ENCODE measurements at places on chromosomes 6 and 20. TPM values are rescaled to one million over a fixed set of nuclear protein-coding genes. Genes with fewer than 3 reads are reported as not detected.

DNA sequence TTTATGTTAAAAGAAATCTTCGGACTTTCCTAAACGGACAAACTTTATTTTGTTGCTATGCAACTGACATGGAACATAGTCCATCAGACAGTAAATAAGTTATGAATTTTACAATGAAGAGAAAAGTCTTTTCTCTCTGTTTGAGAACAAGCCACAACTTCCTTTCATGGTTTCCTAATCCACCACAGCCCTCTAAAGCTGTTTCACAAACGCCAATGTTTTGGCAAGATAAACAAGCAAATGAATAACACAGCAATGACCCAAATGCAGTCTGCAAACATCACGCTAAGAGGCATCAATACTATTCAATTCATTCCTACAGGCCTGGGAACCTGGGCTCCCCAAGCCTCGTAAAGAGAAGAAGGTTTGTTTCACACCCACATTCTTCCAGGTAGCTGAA, 60.4 kb downstream of the HAO1 start:
- no peaks in the 10 kb centered on the region for H3K27me3 ChIP-seq
- no peaks in the 10 kb centered on the region for H3K36me3 ChIP-seq
- no peak overlapping the region for H3K4me3 ChIP-seq

DNA sequence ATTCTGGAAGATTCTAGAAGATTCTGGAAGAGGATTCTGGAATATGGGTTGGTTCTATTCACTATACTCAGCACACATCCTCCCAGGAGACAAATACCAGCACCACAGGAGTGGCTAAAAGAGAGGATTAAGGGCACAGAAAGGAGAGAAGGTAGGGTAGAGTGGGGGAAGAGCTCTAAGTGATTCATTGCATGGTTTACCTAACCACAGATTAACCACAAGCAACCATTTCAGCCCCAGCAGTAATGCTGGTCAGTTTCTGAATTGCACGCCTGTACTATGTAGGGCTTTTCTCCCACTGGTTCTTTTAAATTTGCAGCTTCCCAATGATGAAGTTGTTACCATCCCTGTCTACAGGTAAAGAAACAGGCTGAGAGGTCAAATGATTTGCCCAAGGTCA, 192.7 kb upstream of the PMEPA1 start:
- H3K27ac ChIP-seq = no peak overlapping the region
- no peak overlapping the region for H3K4me3 ChIP-seq
- no peaks in the 10 kb centered on the region for H3K27me3 ChIP-seq
- no peak for DNase-seq
- H3K36me3 ChIP-seq = no peaks in the 10 kb centered on the region

DNA sequence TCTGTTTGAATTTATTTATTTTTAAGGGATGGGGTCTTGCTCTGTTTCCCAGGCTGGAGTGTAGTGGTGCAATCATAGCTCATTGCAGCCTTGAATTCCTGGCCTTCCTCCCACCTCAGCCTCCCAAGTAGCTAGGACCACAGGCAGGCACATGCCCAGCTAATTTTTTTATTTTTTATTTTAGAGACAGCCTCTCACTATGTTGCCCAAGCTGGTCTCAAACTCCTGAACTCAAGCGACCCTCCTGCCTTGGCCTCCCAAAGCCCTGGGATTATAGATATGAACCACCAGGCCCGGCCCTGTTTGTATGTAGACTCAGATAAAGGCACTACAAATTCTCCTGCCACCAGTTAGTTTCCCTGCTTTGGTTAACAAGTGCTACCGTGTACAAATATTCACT, 142.9 kb upstream of the SOX4 start:
- H3K4me1 ChIP-seq = no peaks in the 10 kb centered on the region
- DNase-seq = no peak
- H3K36me3 ChIP-seq = no peaks in the 10 kb centered on the region
- H3K4me3 ChIP-seq = no peak overlapping the region

The DLL1 gene
- polyA plus RNA-seq = 3.5 TPM

GRCh38 chr6:143449714-143450452, 612 bp downstream of the ADAT2 start:
- peak overlapping the region; percentile 52 for H3K4me3 ChIP-seq
- no peaks in the 10 kb centered on the region for H3K27me3 ChIP-seq
- H3K27ac ChIP-seq = peak overlapping the region; percentile 78
- no peaks in the 10 kb centered on the region for H3K36me3 ChIP-seq

- H3K27ac ChIP-seq = no peak overlapping the region
- no peaks in the 10 kb centered on the region for H3K4me1 ChIP-seq
- no peaks in the 10 kb centered on the region for H3K36me3 ChIP-seq
- H3K27me3 ChIP-seq = no peaks in the 10 kb centered on the region
Measured at GRCh38 chr6:5072440-5072839, 12.7 kb upstream of the PPP1R3G start.

- H3K36me3 ChIP-seq = no peaks in the 10 kb centered on the region
- no peak overlapping the region for H3K4me3 ChIP-seq
- no peak for DNase-seq
- H3K27me3 ChIP-seq = no peaks in the 10 kb centered on the region
- H3K27ac ChIP-seq = no peak overlapping the region
- no peaks in the 10 kb centered on the region for H3K4me1 ChIP-seq
Measured at GRCh38 chr20:59785986-59786795, 147.2 kb downstream of the SYCP2 start.

The BRD2 gene
- 135 TPM for polyA plus RNA-seq

DNA sequence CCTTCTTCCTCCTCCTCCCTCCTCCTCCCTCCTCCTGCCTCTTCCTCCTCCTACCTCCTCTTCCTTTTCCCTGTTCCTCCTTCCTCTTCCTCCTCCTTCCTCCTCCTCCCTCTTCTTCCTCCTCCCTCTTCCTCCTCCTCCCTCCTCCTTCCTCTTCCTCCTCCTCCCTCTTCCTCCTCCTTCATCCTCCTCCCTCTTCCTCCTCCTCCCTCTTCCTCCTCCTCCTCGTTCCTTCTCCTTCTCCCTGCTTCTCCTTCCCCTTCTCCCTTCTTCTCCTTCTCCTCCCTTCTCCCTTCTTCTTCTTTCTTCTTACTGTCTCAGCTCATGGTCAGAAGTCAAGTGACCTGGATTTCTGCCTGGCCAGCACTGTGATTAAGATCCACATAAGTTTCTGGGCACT, 7.7 kb downstream of the MAS1 start:
- no peak overlapping the region for H3K27ac ChIP-seq
- H3K4me1 ChIP-seq = no peaks in the 10 kb centered on the region
- no peaks in the 10 kb centered on the region for H3K27me3 ChIP-seq
- H3K36me3 ChIP-seq = no peaks in the 10 kb centered on the region
- DNase-seq = no peak
- H3K4me3 ChIP-seq = no peak overlapping the region

- no peaks in the 10 kb centered on the region for H3K36me3 ChIP-seq
- no peak overlapping the region for H3K4me3 ChIP-seq
- no peaks in the 10 kb centered on the region for H3K27me3 ChIP-seq
- no peaks in the 10 kb centered on the region for H3K4me1 ChIP-seq
- no peak for DNase-seq
- H3K27ac ChIP-seq = no peak overlapping the region
Measured at GRCh38 chr6:14063756-14064155, 53.8 kb upstream of the CD83 start.

- DNase-seq = no peak
- no peak overlapping the region for H3K4me3 ChIP-seq
- H3K36me3 ChIP-seq = no peaks in the 10 kb centered on the region
- H3K27me3 ChIP-seq = no peaks in the 10 kb centered on the region
- H3K4me1 ChIP-seq = no peaks in the 10 kb centered on the region
Measured at GRCh38 chr6:135451617-135452190, 45.8 kb downstream of the AHI1 start.

- no peak for DNase-seq
- H3K4me3 ChIP-seq = no peak overlapping the region
- H3K27ac ChIP-seq = no peak overlapping the region
- H3K4me1 ChIP-seq = no peaks in the 10 kb centered on the region
Measured at GRCh38 chr6:124941259-124941658, 21.0 kb upstream of the RNF217 start.

The POLR3F gene
- polyA plus RNA-seq = 5.1 TPM

The TTI1 gene
- 4.4 TPM for polyA plus RNA-seq

- no peak for DNase-seq
- no peaks in the 10 kb centered on the region for H3K36me3 ChIP-seq
- H3K4me3 ChIP-seq = no peak overlapping the region
- peaks cover 25% of the 10 kb centered on the region for H3K4me1 ChIP-seq
- peak overlapping the region; percentile 65 for H3K27ac ChIP-seq
Measured at GRCh38 chr6:12024216-12024615, 12.1 kb downstream of the HIVEP1 start.

DNA sequence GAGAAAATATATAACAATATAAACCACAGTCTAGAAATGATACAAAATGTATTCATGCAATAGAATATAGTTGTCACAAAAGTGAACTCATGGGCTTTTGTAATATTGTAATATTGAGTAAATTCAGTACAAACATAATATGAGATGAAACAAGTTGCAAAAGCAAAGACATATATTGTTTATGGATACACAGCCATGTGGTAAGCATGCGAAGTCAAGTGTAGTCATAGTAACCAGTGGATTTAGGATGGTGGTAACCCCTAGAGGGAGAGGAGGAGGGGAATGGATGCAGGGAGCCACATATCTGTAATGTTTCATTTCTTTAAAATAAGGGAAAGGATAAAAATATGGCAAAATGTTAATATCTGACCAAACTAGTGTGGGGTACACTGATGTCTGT, 47.3 kb downstream of the ARMC2 start:
- no peaks in the 10 kb centered on the region for H3K36me3 ChIP-seq
- H3K4me1 ChIP-seq = peaks cover 3% of the 10 kb centered on the region
- H3K4me3 ChIP-seq = no peak overlapping the region
- no peaks in the 10 kb centered on the region for H3K27me3 ChIP-seq
- H3K27ac ChIP-seq = peak overlapping the region; percentile 35

DNA sequence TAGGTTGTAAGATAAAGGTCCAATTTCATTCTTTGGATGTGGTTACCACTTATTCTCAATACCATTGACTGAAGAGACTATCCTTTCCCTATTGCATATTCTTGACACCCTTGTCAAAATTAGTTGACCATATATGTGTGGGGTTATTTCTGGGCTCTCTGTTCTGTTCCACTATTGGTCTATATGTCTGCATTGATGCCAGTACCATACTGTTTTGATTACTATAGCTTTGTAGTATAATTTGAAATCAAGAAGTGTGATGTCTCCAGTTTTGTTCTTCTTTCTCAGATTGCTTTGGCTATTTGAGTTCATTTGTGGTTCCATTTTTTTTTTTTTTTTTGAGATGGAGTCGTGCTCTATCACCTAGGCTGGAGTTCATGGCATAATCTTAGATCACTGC, 8.1 kb upstream of the LRP11 start:
- H3K4me1 ChIP-seq = no peaks in the 10 kb centered on the region
- H3K36me3 ChIP-seq = no peaks in the 10 kb centered on the region
- DNase-seq = no peak
- H3K4me3 ChIP-seq = no peak overlapping the region
- H3K27ac ChIP-seq = no peak overlapping the region

- no peak overlapping the region for H3K27ac ChIP-seq
- H3K4me3 ChIP-seq = no peak overlapping the region
- peak; percentile 62 for DNase-seq
- no peaks in the 10 kb centered on the region for H3K36me3 ChIP-seq
- peaks cover 17% of the 10 kb centered on the region for H3K4me1 ChIP-seq
- no peaks in the 10 kb centered on the region for H3K27me3 ChIP-seq
Measured at GRCh38 chr6:167750956-167751358, 75.8 kb upstream of the AFDN start.

DNA sequence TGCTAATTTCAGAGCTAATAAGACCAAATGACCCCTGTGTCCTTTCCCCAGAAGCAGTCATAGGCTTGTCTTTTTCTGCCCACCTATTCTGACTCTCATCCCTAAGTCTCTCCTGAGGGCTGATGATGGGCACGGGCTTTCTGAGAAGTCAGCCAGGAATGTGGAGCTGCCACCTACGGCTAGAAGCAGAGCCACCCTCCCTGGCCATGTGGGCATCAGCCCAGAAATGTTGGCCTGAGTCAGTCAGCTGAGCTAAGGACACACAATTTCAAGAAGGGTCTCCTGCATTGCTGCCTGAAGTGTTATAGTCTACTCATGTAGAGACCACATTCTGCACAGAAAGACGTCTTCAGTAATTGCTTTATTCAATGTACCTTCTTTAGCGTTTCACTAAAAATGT, 17.1 kb downstream of the MYLIP start:
- peaks cover 21% of the 10 kb centered on the region for H3K4me1 ChIP-seq
- no peak for DNase-seq
- H3K36me3 ChIP-seq = peaks cover 20% of the 10 kb centered on the region
- no peaks in the 10 kb centered on the region for H3K27me3 ChIP-seq
- no peak overlapping the region for H3K4me3 ChIP-seq

The SERINC1 gene
- polyA plus RNA-seq = 73.1 TPM

GRCh38 chr20:18853946-18854646, 40.5 kb downstream of the SCP2D1 start:
- DNase-seq = no peak
- H3K27ac ChIP-seq = no peak overlapping the region
- H3K4me1 ChIP-seq = no peaks in the 10 kb centered on the region
- H3K27me3 ChIP-seq = no peaks in the 10 kb centered on the region
- no peaks in the 10 kb centered on the region for H3K36me3 ChIP-seq

- H3K4me1 ChIP-seq = peaks cover 13% of the 10 kb centered on the region
- H3K4me3 ChIP-seq = no peak overlapping the region
- DNase-seq = no peak
- H3K27ac ChIP-seq = peak overlapping the region; percentile 75
Measured at GRCh38 chr6:129135451-129135850, 252.5 kb downstream of the LAMA2 start.

DNA sequence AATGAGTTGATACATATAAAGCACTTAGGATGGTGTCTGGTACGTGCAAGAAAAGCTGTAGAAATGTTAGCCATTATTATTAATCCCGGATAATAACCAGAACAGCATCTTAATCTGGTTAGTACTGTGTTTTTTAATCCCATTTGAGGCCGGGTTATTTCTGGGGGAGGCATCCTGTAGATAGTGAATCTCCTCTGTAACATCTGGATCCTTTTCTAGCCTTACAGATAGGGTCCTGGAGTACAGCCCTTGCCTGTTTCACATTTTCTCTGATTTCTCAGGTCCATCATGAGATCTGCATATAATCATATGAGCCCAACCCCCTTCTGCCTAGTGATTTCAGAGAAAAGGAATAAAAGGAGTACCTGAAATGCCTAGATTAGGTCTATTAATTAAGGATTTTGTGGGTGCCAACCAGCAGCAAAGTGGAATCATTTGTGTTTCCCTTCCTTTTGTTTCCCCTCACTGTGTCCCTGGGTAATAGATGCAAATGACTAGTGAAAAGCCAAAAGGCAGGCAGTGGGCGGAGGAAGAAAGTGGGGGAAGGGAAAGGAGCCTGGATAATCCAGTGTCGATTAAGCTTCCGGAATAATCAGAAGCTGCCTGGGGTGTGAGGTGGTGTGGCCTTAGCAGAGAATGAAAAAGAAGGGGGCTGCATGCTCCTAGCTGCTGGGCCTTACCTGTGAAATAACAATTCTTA, 88.9 kb downstream of the SOBP start:
- H3K36me3 ChIP-seq = no peaks in the 10 kb centered on the region
- DNase-seq = no peak
- H3K4me1 ChIP-seq = no peaks in the 10 kb centered on the region
- no peak overlapping the region for H3K4me3 ChIP-seq

- no peaks in the 10 kb centered on the region for H3K36me3 ChIP-seq
- DNase-seq = no peak
- H3K4me3 ChIP-seq = no peak overlapping the region
- no peaks in the 10 kb centered on the region for H3K4me1 ChIP-seq
- H3K27me3 ChIP-seq = no peaks in the 10 kb centered on the region
- H3K27ac ChIP-seq = no peak overlapping the region
Measured at GRCh38 chr6:14509120-14509519, 391.5 kb downstream of the CD83 start.

Measured in sigmoid colon (tissue), 7 donors.